Kidney capillary endothelial cell (primary cell): ENCODE measurements at places on chromosomes 5 and 9.

GRCh38 chr9:5840788-5841187 lies 7.9 kb upstream of the ERMP1 start:
- DNase-seq = no peak

DNA sequence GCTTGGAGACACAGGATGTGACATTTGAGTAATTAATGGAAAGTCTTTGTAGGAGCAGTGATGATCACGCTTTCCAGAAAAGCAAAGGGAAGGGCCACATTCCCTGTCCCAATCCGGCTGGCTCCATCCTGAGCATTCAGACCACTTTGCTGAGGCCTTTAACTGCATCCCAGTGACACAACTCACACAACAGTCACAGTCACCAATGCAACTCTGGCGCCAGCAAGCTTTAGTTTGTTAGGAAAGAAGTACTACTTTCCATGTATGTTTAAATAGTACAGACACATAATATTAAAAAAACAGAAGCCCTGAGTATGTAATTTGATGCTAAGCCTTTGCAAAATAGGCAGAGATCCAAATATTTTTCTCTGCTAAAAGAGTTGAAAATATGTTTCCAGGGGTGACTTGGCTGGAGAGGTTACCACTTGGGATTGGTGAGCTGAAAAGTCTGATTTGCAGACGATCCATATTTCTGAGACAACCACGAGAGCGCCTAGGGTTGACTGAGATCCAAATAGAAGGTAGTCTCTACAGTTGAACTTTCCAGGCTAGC lies 31.7 kb upstream of the GAS1 start:
- DNase-seq = no peak

DNA sequence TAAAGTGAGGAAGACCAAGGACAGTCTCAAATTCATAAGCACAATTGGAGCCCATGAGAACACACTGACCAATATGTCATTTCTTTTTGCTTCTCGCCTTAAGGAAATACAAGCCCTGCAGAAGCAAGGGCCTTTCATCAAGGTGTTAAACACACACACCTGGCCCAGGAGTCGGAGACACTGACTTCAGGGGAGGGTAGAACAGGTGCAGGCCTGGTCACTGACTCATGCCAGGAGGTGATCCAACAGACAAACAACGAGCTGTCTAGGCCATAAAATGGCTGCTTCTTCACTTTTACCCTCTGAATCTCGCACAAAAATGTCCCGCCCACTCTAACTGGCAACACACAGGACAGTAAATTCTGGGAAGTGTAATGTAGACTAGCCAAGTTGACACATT lies 62.7 kb downstream of the RGMB start:
- DNase-seq = no peak

GRCh38 chr9:18610956-18611355 lies 137.0 kb downstream of the ADAMTSL1 start:
- DNase-seq = no peak

GRCh38 chr5:77616920-77617319 lies 21.6 kb downstream of the OTP start:
- no peak for DNase-seq

DNA sequence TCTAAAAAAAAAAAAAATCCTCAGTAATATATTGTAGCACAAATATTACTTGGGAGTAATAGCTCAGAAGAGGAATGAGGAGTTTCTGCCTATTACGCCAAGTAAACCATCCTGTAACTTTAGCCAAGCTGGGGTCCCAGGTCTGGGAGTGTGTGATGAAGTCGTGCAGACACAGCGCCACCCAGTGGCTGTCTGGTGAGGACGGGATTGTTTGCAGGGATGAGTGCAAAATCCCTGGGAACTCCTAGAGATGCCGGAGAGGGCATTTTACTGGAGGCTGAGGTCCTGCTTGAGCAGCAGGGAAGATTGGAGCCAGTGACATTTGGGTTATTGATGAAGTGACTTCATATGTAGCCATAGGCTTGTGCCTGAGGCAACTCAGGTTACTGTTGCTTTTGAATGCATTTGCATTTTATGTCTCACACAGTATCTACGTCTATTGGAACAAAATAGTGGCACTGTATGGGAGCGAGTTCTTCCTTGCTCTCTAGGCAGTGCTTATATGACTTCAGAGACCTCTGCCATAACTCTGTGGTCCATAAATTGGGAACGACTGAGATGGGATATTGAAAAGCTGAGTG lies 72.8 kb downstream of the PSAT1 start:
- peak; percentile 51 for DNase-seq

DNA sequence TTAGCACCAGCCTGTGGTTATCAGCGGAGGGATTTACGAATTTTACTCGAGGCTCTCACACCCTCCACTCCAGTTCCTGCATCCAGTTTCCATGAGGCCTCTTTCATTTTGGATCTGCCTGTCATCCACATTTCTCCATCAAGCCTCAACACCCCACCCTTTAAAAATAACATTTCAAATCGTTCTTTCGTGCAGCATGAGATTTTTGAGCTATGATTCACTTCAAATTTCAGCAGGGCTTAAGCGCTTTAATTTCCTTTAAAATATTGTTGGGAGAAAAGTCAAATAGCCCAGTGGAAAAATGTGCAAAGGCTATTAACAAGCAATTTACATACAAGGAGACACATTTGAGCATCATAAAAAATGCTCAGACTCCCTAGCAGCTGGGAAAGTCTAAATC lies 103.2 kb downstream of the MSX2 start:
- DNase-seq = no peak

DNA sequence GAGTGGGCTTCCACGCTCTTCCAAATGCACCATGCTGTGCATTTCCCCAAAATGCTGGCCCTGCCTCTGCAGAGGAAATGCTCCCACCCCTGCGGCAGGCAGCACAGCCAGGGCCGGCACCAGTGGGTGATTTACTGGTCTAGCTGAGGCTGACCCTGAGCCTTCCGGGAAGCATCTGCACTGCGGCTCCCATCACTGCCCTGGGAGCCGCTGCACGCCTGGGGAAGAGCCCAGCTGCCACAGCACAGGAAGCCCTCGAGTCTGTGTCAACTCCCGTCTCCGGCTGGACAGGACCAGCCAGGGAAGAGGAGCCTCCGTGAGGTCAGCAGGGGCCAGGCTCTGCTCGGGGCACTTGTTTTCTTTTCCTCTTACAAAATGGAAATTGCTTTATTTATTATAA lies 25.1 kb upstream of the EEIG1 start:
- DNase-seq = peak; percentile 96

GRCh38 chr5:147701468-147701867 lies 81.1 kb downstream of the JAKMIP2 start:
- DNase-seq = no peak

DNA sequence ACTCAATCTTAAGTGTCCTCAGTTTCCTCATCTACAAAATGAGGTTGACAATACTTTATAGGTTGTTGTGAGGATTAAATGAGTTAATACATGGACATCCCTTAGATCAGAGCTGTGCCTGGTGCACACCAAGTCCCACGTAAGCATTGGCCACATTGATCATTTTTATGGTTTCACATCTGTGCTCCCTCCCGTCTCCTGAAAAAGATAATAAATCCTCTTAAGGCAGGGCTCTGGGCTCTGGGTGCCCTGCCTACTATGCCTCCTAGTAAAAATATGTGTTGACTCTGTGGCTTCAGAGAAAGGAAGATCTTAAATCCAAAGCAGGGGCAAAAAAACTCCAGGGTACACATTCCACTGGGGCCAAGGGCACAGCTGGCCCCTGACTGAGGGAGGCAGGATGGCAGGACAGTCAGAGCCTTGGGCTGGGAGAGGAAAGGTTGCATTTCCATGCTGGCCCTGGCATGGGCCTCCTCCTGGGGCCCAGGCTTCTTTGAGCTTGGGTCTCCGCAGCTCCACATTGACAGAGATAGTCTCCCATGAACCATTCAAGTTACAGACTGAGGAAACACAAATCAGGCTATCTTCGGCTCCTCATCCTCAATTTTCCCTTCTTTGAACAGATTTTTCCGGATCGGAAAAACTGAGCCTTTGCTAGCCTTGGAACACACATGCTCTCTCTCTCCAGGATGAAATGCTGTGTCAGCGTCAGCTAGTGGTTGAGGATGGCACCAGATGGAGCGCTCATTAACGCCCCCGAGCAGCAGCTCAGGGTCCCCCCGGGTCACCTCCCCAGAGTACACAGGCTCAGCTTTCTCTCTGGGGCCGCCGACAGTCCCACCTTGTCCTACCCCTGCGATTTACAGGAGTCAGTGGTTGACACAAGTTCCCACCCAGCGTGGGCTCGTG lies 22.4 kb upstream of the KIF12 start:
- DNase-seq = no peak

- no peak for DNase-seq
These were observed 35.7 kb upstream of the PPP1R26 start for GRCh38 chr9:135443797-135444425.

- no peak for DNase-seq
These were observed 40.2 kb upstream of the IER5L start for GRCh38 chr9:129218272-129218625.

- DNase-seq = no peak
These were observed 36.9 kb upstream of the ANKRD55 start for GRCh38 chr5:56270058-56270457.

- no peak for DNase-seq
These were observed 238.2 kb upstream of the KCNN2 start for GRCh38 chr5:114123654-114124053.

- no peak for DNase-seq
These were observed 180.0 kb downstream of the CDK5RAP2 start for GRCh38 chr9:120399940-120400339.

DNA sequence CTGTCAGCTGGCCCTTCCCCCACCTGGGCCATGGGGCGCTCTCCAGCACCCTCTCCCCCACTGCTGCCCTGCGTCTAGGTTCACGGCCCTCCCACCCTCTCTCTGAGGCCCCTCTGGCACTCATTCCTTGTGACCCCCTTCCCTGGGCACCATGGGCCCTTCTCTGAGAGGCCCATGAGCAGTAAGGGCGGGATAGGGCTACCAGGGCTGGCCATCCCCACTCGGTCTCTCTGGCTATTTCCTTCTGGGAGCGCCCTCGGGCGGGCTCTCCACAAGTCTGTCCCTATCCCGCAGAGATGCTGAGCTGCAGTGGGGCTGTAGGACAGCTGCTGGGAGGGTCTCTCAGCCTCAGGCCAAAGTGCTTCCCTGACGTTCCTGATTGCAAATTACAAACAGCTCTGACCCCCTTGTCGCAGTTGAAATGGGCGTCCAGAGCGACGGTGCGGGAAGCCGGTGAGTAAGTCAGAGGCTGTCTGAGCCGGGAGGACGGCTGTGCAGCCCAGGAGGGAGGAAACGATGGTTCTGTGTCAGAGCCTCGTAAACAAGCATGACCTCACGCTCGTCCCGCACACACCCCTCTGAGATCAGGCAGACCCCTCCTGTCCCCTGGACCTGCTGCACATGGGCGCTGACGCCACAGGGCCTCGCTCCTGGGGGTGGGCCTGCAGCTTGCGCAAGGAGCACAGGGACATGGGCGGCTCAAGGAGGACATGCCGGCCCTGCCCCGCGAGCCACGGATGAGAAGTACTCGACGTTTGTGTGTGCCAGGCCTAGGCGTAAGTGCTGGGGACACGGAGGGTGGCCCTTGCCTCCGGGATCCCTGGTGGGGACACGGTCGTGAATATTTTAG lies 36.3 kb upstream of the GFPT2 start:
- DNase-seq = peak; percentile 7

DNA sequence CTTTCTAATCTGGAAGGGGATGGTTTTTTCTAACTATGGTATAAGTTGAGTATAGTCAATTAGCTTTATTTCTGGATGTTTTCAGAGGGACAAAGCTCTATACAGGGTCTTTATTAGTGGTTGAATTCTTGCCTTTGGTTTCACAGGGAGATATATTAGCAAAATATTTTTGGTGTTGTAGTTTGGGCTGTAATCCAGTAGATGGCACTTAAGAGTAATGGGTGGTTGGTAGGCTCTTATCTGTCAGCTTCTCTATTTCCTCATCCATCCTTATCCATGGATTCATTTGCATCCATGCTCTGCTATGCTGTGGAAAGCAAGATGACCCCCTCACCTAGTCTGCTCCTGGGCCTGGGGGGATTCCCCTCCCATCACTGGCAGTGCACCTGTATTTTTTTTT lies 363.6 kb upstream of the CYLC2 start:
- no peak for DNase-seq

GRCh38 chr5:58224661-58225060 lies 235.2 kb downstream of the PLK2 start:
- DNase-seq = no peak

DNA sequence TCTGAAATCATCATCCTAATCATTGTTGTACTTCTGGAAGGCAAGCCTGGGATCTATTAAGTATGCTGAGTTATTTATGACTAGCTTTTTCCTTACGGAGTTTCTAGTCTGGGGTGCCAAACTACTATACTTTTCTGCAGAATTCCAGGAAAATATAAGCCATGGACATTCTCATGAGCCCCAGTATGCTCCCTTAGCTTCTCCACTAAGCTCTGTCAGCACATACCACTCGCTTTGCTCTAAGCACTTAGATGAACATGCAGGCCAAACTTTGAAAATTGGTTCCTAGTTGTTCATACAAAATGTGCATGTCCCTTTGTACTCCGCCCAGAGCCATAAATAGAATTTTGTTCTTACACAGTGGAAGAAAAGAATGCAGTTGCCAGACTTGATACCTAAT lies 284.6 kb downstream of the ARRDC3 start:
- DNase-seq = no peak

DNA sequence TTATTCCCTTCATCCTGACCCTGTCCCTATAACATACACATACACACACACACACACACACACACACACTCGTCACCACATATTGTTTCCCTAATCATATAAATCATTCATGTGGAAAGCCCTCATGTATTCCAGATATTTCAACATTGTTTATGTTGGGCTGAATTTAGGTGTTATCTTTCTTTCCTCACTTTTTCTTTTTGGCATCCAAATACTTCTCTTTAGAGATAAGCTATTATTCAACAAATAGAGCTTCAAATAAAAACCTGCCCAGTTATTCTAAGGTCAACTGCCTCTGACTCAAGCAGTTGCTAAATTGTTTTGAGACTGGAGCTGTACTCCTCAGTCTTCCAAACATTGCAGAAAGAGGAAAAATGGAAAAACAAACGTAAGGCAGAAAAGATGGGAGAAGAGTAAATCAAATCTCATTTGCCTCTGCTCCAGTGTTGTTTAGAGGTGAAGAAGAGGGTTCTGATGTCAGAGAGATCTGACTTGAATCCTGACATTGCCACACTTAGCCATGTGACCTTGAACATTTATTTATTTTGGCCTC lies 215.7 kb downstream of the GAS1 start:
- DNase-seq = no peak

GRCh38 chr9:111870774-111871498 lies 25.7 kb upstream of the UGCG start:
- DNase-seq = no peak

GRCh38 chr9:1100945-1101344 lies 50.8 kb downstream of the DMRT2 start:
- peak; percentile 24 for DNase-seq
